ENCODE measurements at places on chromosomes 5 and 9. TPM values are rescaled to one million over a fixed set of nuclear protein-coding genes. Genes with fewer than 3 reads are reported as not detected.

DNA sequence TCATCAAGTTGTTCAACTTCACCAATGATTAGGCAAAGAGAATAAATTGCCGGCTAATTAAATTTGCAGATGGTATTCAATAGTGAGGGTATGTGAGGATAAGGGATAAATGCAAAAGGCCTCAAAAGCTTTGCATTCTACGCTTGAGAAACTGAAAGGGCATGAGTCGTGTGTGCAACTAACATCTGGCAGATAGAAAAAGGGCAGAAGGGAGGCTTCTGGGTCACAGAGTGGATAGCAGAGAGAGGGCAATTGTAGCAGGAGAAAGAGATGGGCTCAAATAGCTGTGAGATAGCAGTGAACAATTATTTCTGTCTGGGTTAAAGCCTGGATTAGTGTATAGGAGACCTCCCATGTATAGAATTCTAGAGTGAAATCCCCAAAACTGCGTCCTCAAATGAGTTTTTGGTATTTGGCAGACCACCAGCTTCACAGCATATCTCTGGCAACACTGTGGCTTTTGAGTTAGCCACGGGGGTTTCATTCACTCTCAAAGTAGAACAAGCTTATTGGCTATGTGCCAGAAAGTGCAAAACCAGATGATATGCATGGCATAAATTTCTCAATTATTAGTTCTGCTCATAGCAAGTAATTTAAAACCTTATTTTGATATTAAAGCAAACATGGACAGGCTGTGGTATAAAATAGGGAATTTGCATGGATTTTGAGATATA is 586.3 kb downstream of the BRINP1 start:
- no peak for DNase-seq

GRCh38 chr5:132491368-132492364 is 1.1 kb upstream of the IRF1 start:
- no peak for DNase-seq

C7 gene
- total RNA-seq: 1.4 TPM

SURF2 gene
- total RNA-seq: 19.2 TPM

FAM240B gene
- total RNA-seq: not detected
